Progenitor cell of endocrine pancreas (in vitro differentiated cells): ENCODE measurements at places on chromosomes 12 and 14. TPM values are rescaled to one million over a fixed set of nuclear protein-coding genes. Genes with fewer than 3 reads are reported as not detected.

SLC25A47 gene
- not detected in 2 replicates for total RNA-seq

FAM222A gene
- total RNA-seq: 11.6 and 12.7 TPM in 2 replicates

NR1H4 gene
- total RNA-seq: not detected in 2 replicates

KCNK13 gene
- total RNA-seq: not detected in 2 replicates

BDKRB2 gene
- 0.36 and 0.42 TPM in 2 replicates for total RNA-seq

DNA sequence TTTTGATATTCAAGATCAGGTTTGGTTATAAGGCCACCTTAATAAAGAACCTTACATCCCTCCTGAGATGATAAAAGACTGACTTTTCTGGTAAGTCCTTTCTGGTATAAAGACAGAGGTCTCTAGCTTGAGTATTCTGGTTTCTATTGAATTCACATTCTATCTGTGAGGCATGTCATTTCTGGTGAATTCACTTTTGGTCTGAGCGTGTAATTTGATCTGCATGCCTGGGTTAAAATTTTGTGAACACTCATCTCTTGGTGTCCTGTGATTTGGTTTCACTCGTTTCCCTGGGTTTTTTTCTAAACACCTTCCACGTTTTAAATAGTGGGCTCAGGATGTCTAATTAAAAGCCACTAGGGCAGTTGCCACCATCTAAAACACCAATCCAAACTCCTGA lies 12.2 kb downstream of the EIF5 start:
- no peak for DNase-seq
- H3K4me3 ChIP-seq: no peak overlapping the region
- peaks cover 27% of the 10 kb centered on the region for H3K36me3 ChIP-seq

- H3K27ac ChIP-seq: no peak overlapping the region
- H3K27me3 ChIP-seq: peaks cover 68% of the 10 kb centered on the region
- no peak overlapping the region for H3K4me3 ChIP-seq
- no peak for DNase-seq
- H3K36me3 ChIP-seq: no peaks in the 10 kb centered on the region
Measured at GRCh38 chr12:130200445-130200844, 38.2 kb downstream of the FZD10 start.

- H3K36me3 ChIP-seq: no peaks in the 10 kb centered on the region
- no peak for DNase-seq
- peak overlapping the region; percentile 93 for H3K4me3 ChIP-seq
- no peaks in the 10 kb centered on the region for H3K27me3 ChIP-seq
- peak overlapping the region; percentile 97 for H3K27ac ChIP-seq
Measured at GRCh38 chr12:111596985-111597830, 1.9 kb downstream of the ATXN2 start.

GRCh38 chr12:6534695-6534944 lies 303 bp downstream of the GAPDH start:
- peaks cover 36% of the 10 kb centered on the region for H3K36me3 ChIP-seq
- no peaks in the 10 kb centered on the region for H3K27me3 ChIP-seq
- peaks cover 37% of the 10 kb centered on the region for H3K4me1 ChIP-seq
- H3K27ac ChIP-seq: peak overlapping the region; percentile 99

GRCh38 chr12:19036673-19037357 lies 92.7 kb upstream of the PLEKHA5 start:
- no peak for DNase-seq
- H3K4me1 ChIP-seq: peaks cover 34% of the 10 kb centered on the region
- no peaks in the 10 kb centered on the region for H3K27me3 ChIP-seq
- peaks cover 13% of the 10 kb centered on the region for H3K36me3 ChIP-seq

- H3K36me3 ChIP-seq: no peaks in the 10 kb centered on the region
- no peak for DNase-seq
- H3K27me3 ChIP-seq: no peaks in the 10 kb centered on the region
- H3K27ac ChIP-seq: no peak overlapping the region
- no peak overlapping the region for H3K4me3 ChIP-seq
- H3K4me1 ChIP-seq: no peaks in the 10 kb centered on the region
Measured at GRCh38 chr14:26255213-26255612, 342.6 kb downstream of the NOVA1 start.

- H3K36me3 ChIP-seq: no peaks in the 10 kb centered on the region
- peak overlapping the region; percentile 40 for H3K27ac ChIP-seq
- no peak for DNase-seq
- H3K4me1 ChIP-seq: peaks cover 17% of the 10 kb centered on the region
- H3K27me3 ChIP-seq: no peaks in the 10 kb centered on the region
Measured at GRCh38 chr14:88044776-88045446, 40.0 kb downstream of the GPR65 start.

GRCh38 chr12:123120452-123121166 lies 30.3 kb downstream of the PITPNM2 start:
- H3K4me1 ChIP-seq: no peaks in the 10 kb centered on the region
- no peak overlapping the region for H3K27ac ChIP-seq

DNA sequence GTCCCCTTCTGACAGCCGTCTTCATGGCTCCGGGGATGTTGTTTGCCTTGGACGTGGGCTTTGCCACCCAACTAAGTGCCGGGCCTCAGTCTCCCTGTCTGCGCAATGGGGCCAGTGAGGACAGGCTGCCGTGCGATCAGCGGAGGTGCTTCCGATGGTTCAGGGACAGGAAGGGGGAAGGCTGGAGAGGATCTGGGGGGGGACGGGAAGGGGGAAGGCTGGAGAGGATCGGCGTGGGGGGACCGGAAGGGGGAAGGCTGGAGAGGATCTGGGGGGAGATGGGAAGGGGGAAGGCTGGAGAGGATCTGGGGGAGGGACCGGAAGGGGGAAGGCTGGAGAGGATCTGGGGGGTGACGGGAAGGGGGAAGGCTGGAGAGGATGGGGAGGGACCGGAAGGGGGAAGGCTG lies 3.4 kb downstream of the MMP17 start:
- no peak overlapping the region for H3K27ac ChIP-seq
- H3K4me1 ChIP-seq: no peaks in the 10 kb centered on the region
- no peak overlapping the region for H3K4me3 ChIP-seq
- peaks cover 33% of the 10 kb centered on the region for H3K27me3 ChIP-seq
